ENCODE measurements at places on chromosomes 11 and 22.

DNA sequence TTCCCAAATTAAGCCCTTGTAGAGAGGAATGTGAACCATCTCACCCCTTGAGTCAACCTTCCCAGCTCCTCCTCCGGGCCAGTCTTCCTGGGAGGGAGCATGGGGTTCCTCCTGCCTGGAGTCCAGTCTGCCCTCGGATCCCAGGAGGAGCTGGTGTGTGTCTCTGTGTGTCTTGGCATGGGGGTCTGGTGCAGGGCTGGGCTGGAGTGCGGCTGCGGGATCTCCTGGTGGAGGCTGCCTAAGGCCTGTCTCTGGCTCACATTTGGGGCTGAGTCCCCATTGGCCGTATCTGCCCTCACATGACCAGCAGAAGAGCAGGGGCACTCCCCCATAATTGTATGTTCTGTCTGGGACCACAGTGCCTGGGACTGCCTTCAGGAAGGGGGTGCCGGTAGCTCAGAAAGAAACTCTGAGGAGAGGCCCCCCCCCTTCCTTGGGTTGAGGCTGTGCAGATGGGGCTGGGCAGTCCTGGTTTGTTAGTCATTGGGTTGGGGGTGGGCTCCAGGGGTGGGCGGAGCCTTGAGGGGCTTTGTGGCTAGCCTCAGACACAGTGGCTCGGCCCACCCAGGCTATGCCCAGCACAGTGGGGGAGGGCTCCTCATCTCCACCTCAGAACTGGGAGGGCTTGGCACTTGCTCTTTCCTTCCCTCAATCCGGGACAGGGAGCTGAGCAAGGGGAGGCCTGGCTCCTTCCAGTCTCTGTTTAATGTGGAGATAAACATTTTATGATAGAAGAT is 2.9 kb downstream of the C1QTNF5 start:
- DNase-seq, result no peak

DNA sequence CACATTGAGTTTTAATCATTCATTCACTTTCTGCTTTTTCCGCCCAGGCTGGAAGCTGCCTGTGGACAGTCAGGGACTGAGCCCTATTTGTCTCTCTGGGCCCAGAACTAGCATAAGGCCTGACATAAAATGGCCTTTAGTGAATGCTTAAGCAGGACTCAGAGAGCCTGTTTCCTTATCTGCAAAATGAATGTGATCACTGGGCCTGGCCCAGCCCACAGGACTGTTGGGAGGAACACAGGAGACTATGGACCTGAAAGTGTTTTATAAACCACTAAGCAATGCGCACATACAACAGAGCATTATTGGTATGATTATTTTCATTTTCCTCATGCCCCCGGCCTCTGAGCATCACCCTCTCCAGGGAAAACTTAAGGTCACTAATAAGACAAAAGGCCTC is 3.9 kb upstream of the MYH9 start:
- DNase-seq, result no peak

- DNase-seq, result no peak
Measured at GRCh38 chr11:75499423-75500190, 26.1 kb downstream of the GDPD5 start.

DNA sequence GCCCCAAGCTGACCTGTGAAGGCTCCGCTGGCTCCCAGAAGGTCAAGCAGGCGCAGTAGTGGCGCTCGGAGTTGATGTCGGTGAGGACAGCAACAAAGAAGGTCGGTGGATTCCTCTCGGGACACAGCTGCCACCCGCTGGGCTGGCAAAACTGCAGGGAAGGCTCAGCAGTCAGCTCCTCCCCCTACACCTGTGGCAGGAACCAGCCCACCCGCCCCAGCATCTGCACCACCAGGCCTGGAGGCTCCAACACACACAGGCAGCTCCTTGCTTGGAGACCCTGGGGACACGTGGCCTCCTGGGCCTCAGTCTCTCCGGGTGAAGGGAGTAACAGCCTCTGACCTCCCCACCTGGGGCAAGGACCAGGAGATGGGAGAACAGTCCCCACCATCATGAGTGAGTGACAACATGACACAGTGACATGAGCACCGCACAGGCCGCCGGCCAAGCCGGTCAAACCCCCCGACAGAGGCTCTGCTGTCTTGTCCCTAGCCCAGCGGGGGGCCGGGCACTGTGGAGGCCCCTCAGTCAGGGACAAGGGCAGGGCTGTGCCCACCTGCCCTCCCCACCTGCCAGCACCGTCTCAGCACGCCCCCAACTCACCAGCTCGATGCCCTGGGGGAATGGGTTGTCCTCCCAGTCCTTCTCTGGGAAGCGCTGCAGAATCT is 6.9 kb downstream of the SBF1 start:
- no peak for DNase-seq

- no peak for DNase-seq
Measured at GRCh38 chr11:85348945-85349344, 278.2 kb downstream of the DLG2 start.

DNA sequence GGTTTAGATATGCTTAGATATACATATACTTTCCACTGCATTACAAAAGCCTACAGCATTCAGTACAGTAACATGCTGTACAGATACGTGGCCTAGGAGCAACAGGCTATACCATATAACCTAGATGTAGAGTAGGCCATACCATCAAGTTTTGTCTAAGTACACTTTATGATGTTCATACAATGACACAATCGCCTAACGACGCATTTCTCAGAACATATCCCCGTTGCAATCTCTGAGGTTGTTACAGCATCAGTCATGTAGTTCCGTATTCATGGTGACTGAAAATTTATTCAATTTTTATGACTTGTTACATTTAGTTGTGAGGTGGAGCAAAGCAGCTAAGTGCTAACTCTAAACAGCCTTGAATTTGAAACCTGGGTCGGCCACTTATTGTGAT is 6.7 kb downstream of the ZBTB44 start:
- DNase-seq, result no peak

- no peak for DNase-seq
Measured at GRCh38 chr11:33373636-33374035, 116.5 kb downstream of the HIPK3 start.

GRCh38 chr11:12460466-12460865 is 83.1 kb downstream of the PARVA start:
- DNase-seq, result no peak

GRCh38 chr11:96091476-96091875 is 167.6 kb upstream of the MTMR2 start:
- no peak for DNase-seq

DNA sequence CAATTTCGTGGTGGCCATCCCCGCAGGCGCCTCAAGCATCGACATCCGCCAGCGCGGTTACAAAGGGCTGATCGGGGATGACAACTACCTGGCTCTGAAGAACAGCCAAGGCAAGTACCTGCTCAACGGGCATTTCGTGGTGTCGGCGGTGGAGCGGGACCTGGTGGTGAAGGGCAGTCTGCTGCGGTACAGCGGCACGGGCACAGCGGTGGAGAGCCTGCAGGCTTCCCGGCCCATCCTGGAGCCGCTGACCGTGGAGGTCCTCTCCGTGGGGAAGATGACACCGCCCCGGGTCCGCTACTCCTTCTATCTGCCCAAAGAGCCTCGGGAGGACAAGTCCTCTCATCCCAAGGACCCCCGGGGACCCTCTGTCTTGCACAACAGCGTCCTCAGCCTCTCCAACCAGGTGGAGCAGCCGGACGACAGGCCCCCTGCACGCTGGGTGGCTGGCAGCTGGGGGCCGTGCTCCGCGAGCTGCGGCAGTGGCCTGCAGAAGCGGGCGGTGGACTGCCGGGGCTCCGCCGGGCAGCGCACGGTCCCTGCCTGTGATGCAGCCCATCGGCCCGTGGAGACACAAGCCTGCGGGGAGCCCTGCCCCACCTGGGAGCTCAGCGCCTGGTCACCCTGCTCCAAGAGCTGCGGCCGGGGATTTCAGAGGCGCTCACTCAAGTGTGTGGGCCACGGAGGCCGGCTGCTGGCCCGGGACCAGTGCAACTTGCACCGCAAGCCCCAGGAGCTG is 24.8 kb downstream of the ADAMTS15 start:
- no peak for DNase-seq

- peak; percentile 97 for DNase-seq
Measured at GRCh38 chr22:36528795-36529751, at the start of gene EIF3D. TSS of gene EIF3D (minus strand) at chr22:36529166. CDS start at chr22:36526121, 3,045 bp downstream.

Measured in CD4-positive, alpha-beta T cell (primary cell).